ENCODE measurements at places on chromosomes 13 and 19. TPM values are rescaled to one million over a fixed set of nuclear protein-coding genes. Genes with fewer than 3 reads are reported as not detected.

DNA sequence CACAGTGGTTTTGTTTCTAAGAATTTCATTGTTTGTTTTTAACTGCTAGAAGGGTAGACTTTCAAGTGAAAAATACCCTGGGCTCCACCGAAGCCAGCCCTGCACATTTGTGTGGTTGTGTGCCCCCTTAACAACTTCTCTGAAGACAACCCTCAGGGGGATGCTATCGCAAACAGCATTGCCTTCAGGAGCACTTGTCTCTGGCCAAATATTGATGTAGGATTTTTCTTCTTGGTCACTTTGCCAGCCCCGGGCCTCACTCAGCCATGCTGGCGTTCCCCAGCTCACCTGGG is 69.2 kb upstream of the SERP2 start:
- H3K4me1 ChIP-seq = peaks cover 7% of the 10 kb centered on the region
- H3K27ac ChIP-seq = no peak overlapping the region
- no peak overlapping the region for H3K4me3 ChIP-seq
- DNase-seq = no peak

- DNase-seq = no peak
- no peak overlapping the region for H3K4me3 ChIP-seq
- H3K4me1 ChIP-seq = peaks cover 1% of the 10 kb centered on the region
- H3K27ac ChIP-seq = no peak overlapping the region
Observed at GRCh38 chr19:43739439-43740235, 15.1 kb downstream of the SMG9 start.

- DNase-seq = no peak
- H3K4me1 ChIP-seq = peaks cover 15% of the 10 kb centered on the region
- peaks cover 51% of the 10 kb centered on the region for H3K36me3 ChIP-seq
- H3K27me3 ChIP-seq = no peaks in the 10 kb centered on the region
- peak overlapping the region; percentile 87 for H3K4me3 ChIP-seq
Observed at GRCh38 chr19:10316229-10317044, 622 bp upstream of the FDX2 start.

- H3K4me3 ChIP-seq = no peak overlapping the region
- peaks cover 11% of the 10 kb centered on the region for H3K36me3 ChIP-seq
- no peak for DNase-seq
- H3K4me1 ChIP-seq = peaks cover 23% of the 10 kb centered on the region
- H3K27ac ChIP-seq = no peak overlapping the region
Observed at GRCh38 chr13:46121033-46121432, 16.2 kb upstream of the CPB2 start.

DNA sequence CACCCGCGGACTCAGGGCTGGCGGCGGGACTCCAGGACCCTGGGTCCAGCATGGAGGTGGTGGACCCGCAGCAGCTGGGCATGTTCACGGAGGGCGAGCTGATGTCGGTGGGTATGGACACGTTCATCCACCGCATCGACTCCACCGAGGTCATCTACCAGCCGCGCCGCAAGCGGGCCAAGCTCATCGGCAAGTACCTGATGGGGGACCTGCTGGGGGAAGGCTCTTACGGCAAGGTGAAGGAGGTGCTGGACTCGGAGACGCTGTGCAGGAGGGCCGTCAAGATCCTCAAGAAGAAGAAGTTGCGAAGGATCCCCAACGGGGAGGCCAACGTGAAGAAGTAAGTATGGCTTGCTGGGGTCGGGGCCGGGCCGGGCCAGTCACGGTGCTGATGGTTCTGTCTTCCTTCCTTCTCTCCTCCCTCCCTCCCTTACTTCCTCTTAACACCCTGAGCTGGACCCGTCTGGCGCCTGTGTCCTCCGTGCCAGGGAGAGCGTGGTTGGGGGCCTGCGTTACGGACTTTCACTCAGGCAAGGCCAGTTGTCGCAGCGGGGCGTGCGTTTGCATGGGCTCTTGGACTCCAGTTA is 1.4 kb downstream of the STK11 start:
- peaks cover 40% of the 10 kb centered on the region for H3K4me1 ChIP-seq
- peak overlapping the region; percentile 89 for H3K4me3 ChIP-seq
- H3K27ac ChIP-seq = peak overlapping the region; percentile 80
- peak; percentile 42 for DNase-seq

GRCh38 chr13:63050287-63050686 is 1634.6 kb upstream of the PCDH20 start:
- H3K27ac ChIP-seq = no peak overlapping the region
- H3K36me3 ChIP-seq = no peaks in the 10 kb centered on the region
- H3K4me1 ChIP-seq = no peaks in the 10 kb centered on the region
- no peak overlapping the region for H3K4me3 ChIP-seq
- H3K27me3 ChIP-seq = no peaks in the 10 kb centered on the region

DNA sequence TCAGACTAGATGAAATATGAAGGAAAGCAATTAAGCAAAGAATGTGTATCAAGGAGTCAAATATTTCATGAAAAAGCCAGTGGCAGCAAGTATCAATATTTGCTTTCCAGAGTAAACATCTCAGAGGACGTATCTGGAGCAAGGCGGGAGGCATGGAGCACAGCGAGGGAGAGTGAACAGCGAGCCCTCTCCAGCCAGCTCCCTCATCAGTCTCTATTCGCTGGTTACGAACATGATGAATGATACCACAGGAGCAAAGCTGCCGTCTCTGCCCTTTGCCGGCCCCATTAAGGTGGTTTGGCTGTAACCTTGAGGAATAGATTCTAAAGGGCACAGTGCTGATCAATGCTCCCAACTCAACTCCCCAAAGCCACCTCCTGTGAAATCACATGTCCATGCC is 95.8 kb downstream of the CCNA1 start:
- H3K36me3 ChIP-seq = no peaks in the 10 kb centered on the region
- H3K27ac ChIP-seq = no peak overlapping the region
- peaks cover 2% of the 10 kb centered on the region for H3K27me3 ChIP-seq
- DNase-seq = no peak
- H3K4me1 ChIP-seq = no peaks in the 10 kb centered on the region

DNA sequence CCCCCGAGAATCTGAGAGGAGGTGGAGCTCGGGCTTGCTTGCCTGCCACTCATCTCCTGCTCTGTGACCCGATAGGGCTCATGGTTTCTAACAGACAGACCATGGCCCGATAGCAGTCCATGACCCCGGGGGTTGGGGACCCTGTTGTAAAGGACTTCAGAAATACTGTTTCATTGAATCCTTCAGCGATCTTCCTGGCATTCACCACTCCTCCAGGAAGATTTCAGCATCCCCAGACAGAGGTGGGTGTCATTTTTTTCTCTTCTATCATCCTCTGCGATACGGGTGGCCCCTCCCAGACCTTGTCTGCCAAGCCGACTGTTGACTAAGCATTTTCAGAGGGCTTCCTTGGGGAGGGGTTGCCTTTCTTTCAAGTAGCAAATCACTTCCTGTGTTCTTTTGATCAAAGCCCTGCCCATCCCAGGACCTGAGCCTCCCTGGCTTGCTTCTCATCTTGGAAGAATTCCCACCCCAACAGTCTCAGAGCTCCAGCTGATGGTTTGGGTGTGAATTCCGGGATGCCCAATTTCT is 1.7 kb downstream of the MYO1F start:
- H3K27me3 ChIP-seq = no peaks in the 10 kb centered on the region
- H3K4me3 ChIP-seq = peak overlapping the region; percentile 89
- peak overlapping the region; percentile 69 for H3K27ac ChIP-seq
- DNase-seq = no peak
- H3K4me1 ChIP-seq = peaks cover 72% of the 10 kb centered on the region
- H3K36me3 ChIP-seq = no peaks in the 10 kb centered on the region

DNA sequence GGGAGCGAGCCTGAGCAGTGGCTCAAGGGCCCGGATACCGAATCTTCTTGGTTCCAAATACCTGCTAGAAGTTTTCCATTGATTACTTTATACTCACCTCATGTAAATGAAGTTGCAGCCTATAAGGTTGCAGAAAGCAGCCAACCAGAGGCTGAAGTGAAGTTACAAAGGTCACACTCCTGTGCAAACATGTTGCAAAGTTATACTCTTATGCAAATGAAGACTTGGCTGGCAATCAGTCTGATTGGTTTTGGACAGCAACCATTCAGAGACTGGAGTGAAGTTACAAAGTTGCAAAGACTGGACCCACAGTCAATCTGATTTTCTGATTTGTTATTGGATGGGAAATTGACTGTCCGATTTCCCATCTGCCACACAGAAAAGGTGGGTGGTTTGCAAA is 152.5 kb downstream of the GGACT start:
- DNase-seq = no peak
- no peaks in the 10 kb centered on the region for H3K4me1 ChIP-seq
- peaks cover 12% of the 10 kb centered on the region for H3K36me3 ChIP-seq
- H3K27me3 ChIP-seq = no peaks in the 10 kb centered on the region

DNA sequence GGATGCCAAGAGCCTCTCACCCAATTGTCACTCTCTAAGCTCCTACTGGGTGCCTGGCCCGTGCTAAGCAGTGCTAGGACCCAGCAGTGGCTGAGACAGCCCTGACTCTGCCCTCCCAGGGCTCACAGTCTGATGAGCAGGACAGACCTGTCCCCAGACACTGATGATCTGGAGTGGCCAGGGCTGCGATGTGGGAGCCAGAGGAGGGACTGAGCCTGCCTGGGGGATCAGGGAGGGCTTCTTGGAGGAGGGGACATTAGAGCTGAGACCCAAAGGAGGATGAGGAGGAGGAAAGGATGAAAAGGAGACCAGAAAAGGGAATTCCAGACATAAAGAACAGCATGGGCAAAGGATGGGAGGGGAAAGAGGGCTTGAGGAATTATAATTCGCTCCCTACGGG is 6.6 kb downstream of the ERCC1 start:
- no peaks in the 10 kb centered on the region for H3K27me3 ChIP-seq
- peaks cover 37% of the 10 kb centered on the region for H3K4me1 ChIP-seq
- H3K27ac ChIP-seq = no peak overlapping the region

DNA sequence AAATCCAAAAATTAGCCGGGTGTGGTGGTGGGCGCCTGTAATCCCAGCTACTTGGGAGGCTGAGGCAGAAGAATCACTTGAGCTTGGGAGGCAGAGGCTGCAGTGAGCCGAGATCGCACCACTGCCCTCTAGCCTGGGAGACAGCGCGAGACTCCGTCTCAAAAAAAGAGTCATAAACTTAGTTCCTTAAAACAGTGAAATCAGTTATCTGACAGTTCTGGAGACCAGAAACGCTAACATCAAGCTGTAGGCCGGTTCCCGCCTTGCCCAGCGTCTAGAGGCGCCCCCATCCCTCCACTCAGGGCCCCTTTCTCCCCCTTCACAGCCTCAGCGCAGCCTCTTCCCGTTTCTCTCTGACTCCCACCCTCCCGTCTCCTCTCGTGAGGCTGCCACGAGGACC is 11.9 kb downstream of the ADAT3 start:
- H3K36me3 ChIP-seq = peaks cover 43% of the 10 kb centered on the region
- no peaks in the 10 kb centered on the region for H3K4me1 ChIP-seq
- H3K27ac ChIP-seq = no peak overlapping the region
- DNase-seq = no peak
- H3K27me3 ChIP-seq = no peaks in the 10 kb centered on the region

- no peaks in the 10 kb centered on the region for H3K36me3 ChIP-seq
- no peak overlapping the region for H3K27ac ChIP-seq
- no peak for DNase-seq
- no peak overlapping the region for H3K4me3 ChIP-seq
- no peaks in the 10 kb centered on the region for H3K27me3 ChIP-seq
Observed at GRCh38 chr13:61536433-61536832, 120.8 kb upstream of the PCDH20 start.

- no peaks in the 10 kb centered on the region for H3K27me3 ChIP-seq
- no peaks in the 10 kb centered on the region for H3K36me3 ChIP-seq
- peaks cover 47% of the 10 kb centered on the region for H3K4me1 ChIP-seq
- no peak overlapping the region for H3K4me3 ChIP-seq
- DNase-seq = no peak
Observed at GRCh38 chr13:30149248-30149647, 158.1 kb downstream of the KATNAL1 start.

DNA sequence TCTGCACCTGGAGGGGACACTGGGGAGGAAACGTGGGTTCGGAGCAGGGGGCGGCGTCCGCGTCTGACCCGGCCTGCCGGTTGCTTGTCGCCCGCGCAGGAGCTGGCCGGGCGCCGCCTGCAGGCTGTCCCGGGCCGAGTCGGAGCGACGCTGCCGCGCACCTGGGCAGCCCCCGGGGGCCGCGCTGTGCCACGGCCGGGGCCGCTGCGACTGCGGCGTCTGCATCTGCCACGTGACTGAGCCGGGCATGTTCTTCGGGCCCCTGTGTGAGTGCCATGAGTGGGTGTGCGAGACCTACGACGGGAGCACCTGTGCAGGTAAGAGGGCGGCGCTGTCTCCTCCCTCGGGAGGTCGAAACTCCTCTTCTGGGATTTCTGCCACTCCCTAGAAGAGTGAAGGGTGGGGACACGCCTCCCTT is 1.3 kb downstream of the ITGBL1 start:
- no peak overlapping the region for H3K27ac ChIP-seq
- H3K36me3 ChIP-seq = no peaks in the 10 kb centered on the region
- peaks cover 8% of the 10 kb centered on the region for H3K27me3 ChIP-seq
- peaks cover 4% of the 10 kb centered on the region for H3K4me1 ChIP-seq
- no peak overlapping the region for H3K4me3 ChIP-seq

- H3K27me3 ChIP-seq = peaks cover 3% of the 10 kb centered on the region
- H3K27ac ChIP-seq = no peak overlapping the region
- no peaks in the 10 kb centered on the region for H3K4me1 ChIP-seq
- H3K36me3 ChIP-seq = no peaks in the 10 kb centered on the region
Observed at GRCh38 chr13:44322928-44323327, 50.7 kb upstream of the SERP2 start.

DNA sequence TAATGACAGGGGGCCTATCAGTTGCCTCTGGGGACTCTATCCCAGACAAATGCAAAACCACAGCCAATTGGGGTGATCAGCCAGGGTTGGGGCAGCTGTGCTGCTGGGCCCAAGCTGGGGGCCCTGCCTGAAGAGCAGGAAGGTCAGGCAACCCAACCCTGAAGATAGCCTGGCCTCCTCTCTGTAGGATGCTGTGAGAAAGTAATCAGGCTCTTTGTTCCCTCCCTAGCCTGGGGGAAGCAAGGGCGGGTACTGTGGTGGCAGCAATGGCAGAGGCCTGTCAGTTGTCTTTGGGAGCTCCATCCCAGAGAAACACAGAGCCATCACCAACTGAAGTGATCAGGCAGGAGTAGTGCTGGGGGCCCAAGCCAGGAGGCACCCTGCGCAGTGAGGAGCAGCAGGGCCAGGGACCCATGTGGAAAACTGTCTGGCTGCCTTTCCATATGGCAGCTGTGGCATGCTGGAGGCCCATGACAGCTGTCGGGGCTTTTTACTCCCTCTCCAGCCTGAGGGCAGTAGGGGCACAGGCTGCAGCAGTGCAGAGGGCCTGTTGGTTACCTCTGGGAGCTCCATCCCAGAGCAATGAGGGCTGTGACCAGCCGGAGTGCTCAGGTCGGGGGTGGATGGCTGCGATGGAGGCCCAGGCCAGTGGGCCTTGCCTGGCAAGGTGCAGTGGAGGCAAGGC is 73.6 kb upstream of the ATP12A start:
- H3K4me1 ChIP-seq = peaks cover 6% of the 10 kb centered on the region
- no peaks in the 10 kb centered on the region for H3K27me3 ChIP-seq
- DNase-seq = no peak
- no peak overlapping the region for H3K27ac ChIP-seq
- H3K36me3 ChIP-seq = peaks cover 1% of the 10 kb centered on the region

GRCh38 chr19:5687360-5688198 is 2.5 kb upstream of the RPL36 start:
- peaks cover 33% of the 10 kb centered on the region for H3K4me1 ChIP-seq
- peak overlapping the region; percentile 85 for H3K4me3 ChIP-seq
- peaks cover 21% of the 10 kb centered on the region for H3K36me3 ChIP-seq
- H3K27me3 ChIP-seq = no peaks in the 10 kb centered on the region
- H3K27ac ChIP-seq = no peak overlapping the region

GRCh38 chr13:75910591-75910990 is 274.5 kb downstream of the LMO7 start:
- no peaks in the 10 kb centered on the region for H3K4me1 ChIP-seq
- H3K36me3 ChIP-seq = no peaks in the 10 kb centered on the region
- DNase-seq = no peak
- H3K27me3 ChIP-seq = peaks cover 5% of the 10 kb centered on the region

C19orf85 gene
- total RNA-seq = not detected

LENG9 gene
- total RNA-seq = 6.3 TPM

FRY gene
- total RNA-seq = 4.7 TPM

ZNF699 gene
- total RNA-seq = 10.3 TPM

TEKTIP1 gene
- 8.1 TPM for total RNA-seq

SLC25A41 gene
- total RNA-seq = 0.40 TPM

IL12RB1 gene
- 19.9 TPM for total RNA-seq
